ENCODE measurements at places on chromosomes 7 and 10.
A peak's percentile ranks its signal among the peaks of the same experiment; 100 is the strongest.

DNA sequence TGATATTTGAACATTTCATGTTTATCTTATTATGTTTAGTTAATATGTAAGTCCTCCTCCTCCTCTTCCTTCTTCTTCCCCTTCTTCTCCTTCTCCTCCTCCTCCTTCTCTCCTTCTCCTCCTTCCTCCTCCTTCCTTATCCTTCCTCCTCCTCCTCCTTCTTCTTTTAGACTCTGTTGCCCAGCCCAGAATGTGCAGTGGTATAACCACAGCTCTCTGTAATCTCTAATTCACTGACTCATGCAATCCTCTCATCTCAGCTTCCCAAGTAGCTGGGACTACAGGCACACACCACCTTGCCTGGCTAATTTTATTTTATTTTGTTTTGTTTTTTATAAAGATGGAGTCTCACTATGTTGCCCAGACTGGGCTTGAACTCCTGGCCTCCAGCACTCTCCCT is 83.4 kb upstream of the ODAD2 start:
- no peak for DNase-seq

- no peak for DNase-seq
Measured at GRCh38 chr7:107318523-107319160, 149.8 kb downstream of the HBP1 start.

- DNase-seq = no peak
Measured at GRCh38 chr7:70458745-70459144, 673.2 kb upstream of the GALNT17 start.

GRCh38 chr7:151549083-151549482 is 29.4 kb upstream of the RHEB start:
- DNase-seq = no peak

GRCh38 chr7:119594956-119595355 is 678.0 kb upstream of the KCND2 start:
- no peak for DNase-seq

DNA sequence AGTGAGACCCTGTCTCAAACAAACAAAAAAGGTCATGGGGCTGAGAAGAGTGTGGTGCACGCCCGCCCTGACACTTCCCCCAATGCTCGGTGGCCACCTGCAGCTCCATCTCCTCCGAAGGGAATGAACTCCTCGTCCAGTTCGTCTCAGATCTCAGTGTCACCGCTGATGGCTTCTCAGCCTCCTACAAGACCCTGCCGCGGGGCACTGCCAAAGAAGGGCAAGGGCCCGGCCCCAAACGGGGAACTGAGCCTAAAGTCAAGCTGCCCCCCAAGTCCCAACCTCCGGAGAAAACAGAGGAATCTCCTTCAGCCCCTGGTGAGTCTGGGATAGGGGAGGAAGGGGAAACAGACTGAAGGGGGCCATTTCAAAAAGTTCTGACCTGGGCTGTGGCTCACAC is 4.2 kb downstream of the PCOLCE start:
- DNase-seq = no peak

- DNase-seq = no peak
Measured at GRCh38 chr7:30983914-30984247, 20.1 kb downstream of the GHRHR start.

GRCh38 chr7:151888079-151889067 is 11.5 kb upstream of the PRKAG2 start:
- no peak for DNase-seq

GRCh38 chr7:154685564-154685901 is 317.4 kb downstream of the PAXIP1 start:
- no peak for DNase-seq

- DNase-seq = no peak
Measured at GRCh38 chr7:143012001-143012400, 14.9 kb downstream of the OR9A2 start.

GRCh38 chr10:95782318-95782717 is 26.4 kb downstream of the ENTPD1 start:
- DNase-seq = no peak

- DNase-seq = no peak
Measured at GRCh38 chr10:60729106-60729505, 49.2 kb upstream of the CDK1 start.

DNA sequence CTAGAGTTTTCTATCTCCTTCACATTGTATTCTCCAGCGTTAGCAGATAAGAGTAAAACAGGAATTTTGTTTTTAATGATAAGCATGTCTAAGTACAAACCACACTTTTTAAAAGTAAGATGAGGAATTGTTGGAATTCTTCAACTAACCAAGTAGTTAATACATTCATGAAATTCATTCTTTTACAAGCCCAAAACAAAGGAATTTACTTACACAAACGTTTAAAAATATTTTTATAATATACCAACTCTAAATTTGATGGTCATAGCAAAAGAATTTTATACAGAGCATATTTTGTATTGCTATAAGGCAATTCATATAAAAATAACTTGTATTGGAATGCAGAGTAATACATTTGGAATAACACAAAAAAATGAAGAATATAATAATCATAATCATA is 51.3 kb downstream of the TWIST1 start:
- DNase-seq = no peak

DNA sequence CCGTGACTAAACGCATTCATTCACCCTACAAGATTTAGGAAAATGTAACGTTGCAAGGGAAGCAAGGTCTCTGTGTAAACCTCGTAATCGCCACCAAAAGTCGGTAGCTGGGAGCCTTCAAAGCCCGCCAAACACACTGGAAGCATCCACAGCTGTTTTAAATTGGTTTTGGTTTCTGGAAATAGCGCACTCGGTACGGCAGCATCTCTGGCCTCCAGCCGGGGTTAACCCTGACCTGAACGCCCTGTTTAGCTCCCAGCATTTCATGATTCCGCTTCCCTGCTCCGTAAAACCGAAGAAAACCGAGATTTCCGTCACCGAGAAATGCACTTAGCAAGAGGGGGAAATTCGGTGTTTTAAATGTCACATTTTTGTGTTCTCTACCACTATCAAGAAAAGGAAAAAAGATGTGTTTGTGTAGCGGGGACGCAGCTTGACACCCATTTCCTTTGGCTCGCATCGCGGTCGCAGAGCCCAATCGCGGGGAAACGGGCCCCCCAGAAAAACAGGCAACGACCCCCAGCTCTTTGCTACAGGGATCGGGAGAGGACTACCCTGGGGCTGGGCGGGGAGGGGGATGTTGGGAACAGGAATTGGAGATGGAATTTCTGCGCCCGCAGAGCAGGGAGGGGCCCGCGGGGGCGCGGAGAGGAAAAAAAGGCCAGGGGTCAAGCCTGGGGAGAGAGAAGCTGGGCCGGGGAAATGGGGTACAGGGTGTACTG is 646 bp downstream of the SGCE start:
- DNase-seq = peak; percentile 82

DNA sequence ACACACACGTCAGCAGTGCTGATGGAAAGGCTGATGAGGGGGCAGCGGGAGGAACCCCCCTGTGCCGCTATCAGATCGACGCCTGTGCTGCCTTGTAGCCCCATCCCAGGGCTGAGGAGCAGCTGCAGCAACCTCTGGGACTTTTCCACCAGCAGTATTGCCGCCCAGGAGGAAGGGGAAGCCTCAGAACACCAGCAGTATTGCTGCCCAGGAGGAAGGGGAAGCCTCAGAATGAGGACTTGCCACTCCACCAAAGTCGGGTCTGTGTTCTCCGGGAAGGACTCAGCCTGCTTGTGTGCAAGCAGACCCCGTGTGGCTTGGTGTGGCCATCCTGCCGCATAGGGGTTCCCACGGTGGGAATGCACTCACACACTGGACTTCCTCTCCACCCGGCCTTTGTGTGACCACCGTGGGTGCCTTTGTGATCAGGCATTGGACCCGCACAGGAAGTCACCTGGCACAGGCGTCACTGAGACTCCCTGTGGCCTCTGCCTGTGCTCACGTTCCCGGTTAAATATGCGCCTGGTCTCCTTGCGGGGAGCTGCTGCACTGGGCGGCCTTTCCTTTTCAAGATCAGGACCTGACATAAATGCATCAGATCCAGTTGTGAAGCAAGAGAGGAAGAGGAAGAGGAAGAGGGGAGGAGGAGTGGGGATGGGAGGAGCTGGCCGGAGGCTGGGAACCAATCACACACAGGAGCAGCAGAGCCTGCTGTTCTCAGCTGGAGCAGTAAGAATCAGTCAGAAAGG is 248.5 kb downstream of the DNAJB6 start:
- DNase-seq = no peak

- DNase-seq = peak; percentile 60
Measured at GRCh38 chr10:28432210-28432676, 100.7 kb upstream of the WAC start.

DNA sequence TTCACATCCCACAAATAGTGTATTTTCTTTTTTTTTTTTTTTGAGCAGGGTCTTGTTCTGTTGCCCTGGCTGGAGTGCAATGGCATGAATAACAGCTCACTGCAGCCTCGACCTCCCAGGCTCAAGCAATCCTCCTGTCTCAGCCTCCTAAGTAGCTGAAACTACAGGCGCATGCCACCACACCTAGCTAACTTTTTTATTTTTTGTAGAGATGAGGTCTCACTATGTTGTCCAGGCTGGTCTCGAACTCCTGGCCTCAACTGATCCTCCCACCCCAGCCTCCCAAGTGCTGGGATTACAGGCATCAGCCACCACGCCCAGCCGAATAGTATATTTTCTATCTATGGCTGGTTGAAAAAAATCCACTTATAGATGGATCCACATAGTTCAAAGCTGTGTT is 12.5 kb downstream of the EZH2 start:
- no peak for DNase-seq

DNA sequence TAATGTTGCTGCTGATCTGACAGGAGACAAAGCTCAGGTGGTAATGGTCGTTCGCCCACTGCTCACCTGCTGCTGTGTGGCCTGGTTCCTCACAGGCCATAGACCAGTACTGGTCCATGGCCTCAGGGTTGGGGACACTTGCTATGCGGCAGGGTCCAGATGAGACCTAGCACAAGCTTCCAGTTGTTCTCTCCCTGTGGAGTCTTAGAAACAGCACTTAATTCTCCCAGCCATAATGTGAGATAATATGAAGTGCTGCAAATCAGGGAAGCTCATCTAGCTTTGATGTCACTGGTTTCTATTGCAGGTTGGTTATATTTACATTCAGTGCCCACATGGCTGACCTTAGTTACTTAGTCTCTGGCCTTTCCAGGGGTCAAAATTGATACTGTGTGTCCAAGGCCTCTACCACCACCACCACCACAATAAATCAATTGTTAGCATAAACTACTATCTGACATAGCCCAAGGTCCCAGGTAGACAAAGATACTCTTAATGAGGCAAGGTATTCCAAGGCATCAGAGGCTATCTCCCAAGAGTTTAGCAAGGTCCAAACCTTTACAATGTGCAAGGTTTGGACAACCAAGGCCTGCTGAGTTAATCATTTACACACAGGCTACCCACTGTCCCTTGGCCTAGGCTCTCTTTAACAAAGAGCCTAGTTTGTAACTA is 11.0 kb downstream of the AGBL3 start:
- DNase-seq = no peak

- no peak for DNase-seq
Measured at GRCh38 chr10:23435378-23435777, 3.5 kb upstream of the OTUD1 start.

DNA sequence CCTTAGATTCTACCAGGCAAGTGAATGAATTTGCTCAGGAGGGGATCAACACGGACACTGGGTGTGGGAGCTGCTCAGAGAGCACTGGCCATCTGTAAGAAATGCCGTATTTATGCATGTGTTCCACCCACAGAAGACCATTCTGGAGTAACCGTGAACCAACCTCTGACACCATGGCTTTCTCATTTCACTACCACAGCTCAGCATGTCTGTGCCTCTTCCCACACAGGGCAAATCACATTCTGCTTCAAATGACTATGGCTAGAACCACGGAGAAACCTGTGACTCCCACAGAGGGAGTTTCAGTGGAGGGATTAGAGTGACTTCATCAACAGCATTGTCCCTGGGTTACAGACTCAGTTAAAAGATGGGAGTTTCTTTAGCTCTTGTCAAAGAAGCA is 893.4 kb downstream of the XPNPEP1 start:
- DNase-seq = no peak

GRCh38 chr7:110507832-110508231 is 583.1 kb upstream of the LRRN3 start:
- no peak for DNase-seq

DNA sequence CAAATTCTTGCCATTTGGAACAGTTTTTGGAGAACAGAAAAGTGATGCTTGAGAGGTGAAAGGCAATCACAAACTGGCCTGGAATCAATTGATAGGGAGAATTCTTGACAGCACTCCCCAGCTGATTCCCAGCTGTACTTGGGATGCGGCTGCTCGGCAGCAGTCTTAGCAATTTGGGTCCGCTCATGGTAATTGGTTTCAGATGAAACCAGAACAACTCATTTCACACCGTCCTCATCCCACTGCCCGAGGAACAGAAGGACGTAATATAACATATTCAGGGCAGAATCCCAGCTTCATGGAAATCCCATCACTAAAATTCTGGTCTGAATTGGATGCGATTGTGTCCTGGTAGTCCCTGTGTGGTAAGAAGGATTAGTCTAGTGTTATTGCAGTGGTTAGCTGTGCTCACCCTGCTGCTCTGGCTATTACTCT is 223.3 kb upstream of the FERD3L start:
- DNase-seq = no peak

DNA sequence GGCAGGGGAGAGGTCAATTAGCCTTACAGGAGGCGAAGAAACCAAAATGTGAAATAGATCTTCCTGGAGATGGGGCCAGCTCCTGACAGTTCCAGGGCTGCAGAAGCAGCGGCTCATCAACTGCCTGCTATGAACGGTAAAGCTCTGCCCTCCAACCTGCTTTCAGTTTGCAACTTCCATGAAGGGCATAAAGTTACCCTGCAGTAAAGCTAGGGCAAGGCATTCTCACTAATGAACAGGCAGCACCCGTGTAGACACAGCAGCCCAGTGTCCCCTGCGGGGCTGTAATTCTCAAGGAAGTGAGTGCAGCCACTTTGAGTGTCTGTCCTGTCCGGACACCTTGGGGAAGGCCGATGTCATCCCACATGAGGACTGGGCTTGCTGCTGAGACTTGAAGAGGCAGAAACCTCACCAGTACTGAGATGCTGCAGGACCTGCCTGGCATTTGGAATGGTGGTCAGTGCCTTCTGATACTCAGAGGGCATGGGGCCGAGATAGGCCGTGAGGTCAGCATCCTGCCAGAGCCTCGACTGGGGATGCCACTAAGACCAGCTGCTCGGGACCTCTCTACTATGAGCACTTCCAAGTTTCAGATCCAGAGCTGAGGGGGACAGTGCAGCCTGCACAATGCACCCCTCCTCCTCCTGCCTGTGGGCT is 26.1 kb upstream of the C10orf53 start:
- no peak for DNase-seq

Data from NAMALWA (cell line).